ENCODE measurements at places on chromosomes 1 and 21. TPM values are rescaled to one million over a fixed set of nuclear protein-coding genes. Genes with fewer than 3 reads are reported as not detected.

SEC16B gene
- total RNA-seq: 5.3 TPM

C1QB gene
- total RNA-seq: not detected

FAM163A gene
- not detected for total RNA-seq

FCGR3B gene
- not detected for total RNA-seq

GPR157 gene
- 10.1 TPM for total RNA-seq

RIPPLY3 gene
- total RNA-seq: 0.09 TPM

IFFO2 gene
- total RNA-seq: 16.3 TPM

RPTN gene
- total RNA-seq: not detected

BTBD8 gene
- total RNA-seq: 1.8 TPM

LIN28A gene
- total RNA-seq: 0.04 TPM

LHX8 gene
- not detected for total RNA-seq

E2F2 gene
- 5.7 TPM for total RNA-seq

PTPN22 gene
- not detected for total RNA-seq

RXFP4 gene
- total RNA-seq: not detected

DNAJC6 gene
- 1.0 TPM for total RNA-seq

ADGRL2 gene
- total RNA-seq: 14.5 TPM

PLA2G2D gene
- not detected for total RNA-seq

PGM1 gene
- 122 TPM for total RNA-seq

BRINP2 gene
- 0.20 TPM for total RNA-seq

KCNJ6 gene
- not detected for total RNA-seq

SIK1 gene
- 4.5 TPM for total RNA-seq

PDIK1L gene
- total RNA-seq: 4.6 TPM

FTCD gene
- 105 TPM for total RNA-seq

PTAFR gene
- 0.27 TPM for total RNA-seq

CREG1 gene
- 31.3 TPM for total RNA-seq

CCDC190 gene
- total RNA-seq: not detected

DCDC2B gene
- total RNA-seq: not detected

GJA8 gene
- not detected for total RNA-seq

NTMT2 gene
- total RNA-seq: not detected

MEGF6 gene
- total RNA-seq: 0.76 TPM

CERS2 gene
- 188 TPM for total RNA-seq

C1orf141 gene
- total RNA-seq: not detected

TLR5 gene
- not detected for total RNA-seq

MASP2 gene
- 3.7 TPM for total RNA-seq

SHE gene
- not detected for total RNA-seq

MAP1LC3C gene
- total RNA-seq: not detected

ABCB10 gene
- 28.9 TPM for total RNA-seq

ATF3 gene
- 3.6 TPM for total RNA-seq

KRTAP12-4 gene
- not detected for total RNA-seq

WDTC1 gene
- total RNA-seq: 5.5 TPM

COL11A1 gene
- total RNA-seq: not detected

SLC25A33 gene
- total RNA-seq: 48.6 TPM

OR2L13 gene
- total RNA-seq: not detected

ATP1A4 gene
- total RNA-seq: not detected

PADI3 gene
- total RNA-seq: not detected

LCE1B gene
- not detected for total RNA-seq

GBP7 gene
- total RNA-seq: not detected

CHI3L2 gene
- 1.9 TPM for total RNA-seq

PRSS38 gene
- not detected for total RNA-seq

PRKACB gene
- total RNA-seq: 7.7 TPM

NPHS2 gene
- not detected for total RNA-seq
